ENCODE measurements at places on chromosomes 7 and 10. TPM values are rescaled to one million over a fixed set of nuclear protein-coding genes. Genes with fewer than 3 reads are reported as not detected.

Gene VIPR2
- total RNA-seq: 0.28 TPM

Gene RNF32
- 0.77 TPM for total RNA-seq

Gene DYDC2
- total RNA-seq: not detected

Gene TMEM229A
- not detected for total RNA-seq

Gene C7orf33
- not detected for total RNA-seq

Gene ATOH7
- 0.28 TPM for total RNA-seq

Gene C10orf53
- not detected for total RNA-seq

Gene ITPRID1
- not detected for total RNA-seq

Gene NPSR1
- not detected for total RNA-seq

Gene OPN4
- not detected for total RNA-seq

Gene ACSM6
- total RNA-seq: not detected

Gene ARHGEF35
- 1.5 TPM for total RNA-seq

Gene OGDHL
- 0.38 TPM for total RNA-seq

Gene AZGP1
- not detected for total RNA-seq

Gene IFIT3
- total RNA-seq: 15.5 TPM

Gene PYROXD2
- total RNA-seq: 6.5 TPM

Gene ZNF735
- total RNA-seq: not detected

Gene CCL24
- total RNA-seq: not detected

Gene LAMTOR4
- 78.1 TPM for total RNA-seq

Gene MMP21
- total RNA-seq: not detected
